CD8-positive, alpha-beta memory T cell (primary cell): ENCODE measurements at places on chromosomes 4 and X. TPM values are rescaled to one million over a fixed set of nuclear protein-coding genes. Genes with fewer than 3 reads are reported as not detected.

DNA sequence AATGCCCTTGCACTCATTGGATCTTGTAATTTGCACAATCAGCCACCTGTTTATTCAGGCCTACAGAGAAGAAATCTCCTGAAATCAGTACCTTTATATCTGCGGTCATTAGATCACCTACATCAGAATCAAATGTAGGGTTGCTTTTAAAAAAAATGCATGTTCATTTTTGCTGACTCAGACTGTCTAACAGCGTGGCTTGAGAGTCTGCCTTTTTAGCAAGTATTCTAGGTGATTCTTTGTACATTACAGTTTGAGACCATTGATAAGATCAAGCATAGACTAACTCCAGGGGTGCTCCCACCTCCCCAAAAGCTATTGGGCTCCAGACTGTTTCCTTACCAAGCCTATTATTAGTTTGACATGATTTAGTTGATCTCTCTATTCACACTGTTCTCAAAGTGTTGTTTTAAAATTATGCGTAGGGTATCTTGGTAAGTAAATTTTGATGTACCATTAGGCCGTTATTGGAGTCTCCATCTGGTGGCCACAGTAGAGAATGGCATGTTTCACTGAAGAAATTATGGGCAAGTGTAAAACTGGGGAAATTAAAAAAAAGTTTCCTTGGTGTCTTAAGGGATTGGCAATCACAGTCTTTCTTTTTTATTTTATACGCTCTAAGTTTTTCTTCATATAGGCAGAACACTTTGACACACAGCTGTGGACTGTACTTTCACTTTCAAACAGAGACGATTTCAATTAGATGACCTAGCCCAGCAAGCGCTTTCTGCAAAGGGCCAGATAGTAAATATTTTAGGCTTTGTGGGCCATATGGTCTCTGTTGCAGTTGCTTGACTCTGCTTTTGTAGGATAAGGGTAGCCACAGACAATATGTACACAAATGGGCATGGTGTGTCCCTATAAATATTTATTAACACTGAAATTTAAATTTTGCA is 33.7 kb upstream of the MSL3 start:
- no peak for DNase-seq

DNA sequence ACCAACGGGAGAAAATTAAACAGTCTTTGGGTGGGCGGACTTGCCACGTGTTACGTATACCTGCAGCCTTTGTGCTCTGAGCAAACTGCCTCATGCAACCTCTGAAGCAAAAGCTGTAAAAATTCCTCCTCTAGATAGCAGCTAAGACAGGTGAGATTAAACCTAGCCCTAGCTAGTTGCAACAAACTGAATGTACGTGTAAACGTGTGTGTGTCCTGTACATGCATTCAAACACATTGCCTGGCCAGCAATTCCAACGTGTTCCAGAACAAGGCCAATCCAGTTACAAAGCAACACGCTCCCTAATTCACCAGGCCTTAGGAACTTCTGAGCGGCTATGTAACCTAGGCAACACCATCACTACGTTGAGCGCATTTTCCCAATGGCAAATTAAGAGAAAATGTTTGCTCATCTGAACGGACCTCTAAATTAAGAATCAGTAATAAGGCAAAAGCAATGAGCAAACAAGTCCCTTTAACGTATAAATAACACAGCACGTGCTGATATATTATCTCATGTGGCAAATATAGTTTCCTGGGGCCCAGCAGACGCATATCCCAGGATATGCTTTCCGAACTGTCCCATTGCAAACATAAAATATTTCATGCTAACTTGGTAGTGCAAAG is 792 bp downstream of the PPID start:
- DNase-seq, result no peak

- no peak for DNase-seq
Observed at GRCh38 chr4:15498356-15498755, 28.7 kb downstream of the CC2D2A start.

DNA sequence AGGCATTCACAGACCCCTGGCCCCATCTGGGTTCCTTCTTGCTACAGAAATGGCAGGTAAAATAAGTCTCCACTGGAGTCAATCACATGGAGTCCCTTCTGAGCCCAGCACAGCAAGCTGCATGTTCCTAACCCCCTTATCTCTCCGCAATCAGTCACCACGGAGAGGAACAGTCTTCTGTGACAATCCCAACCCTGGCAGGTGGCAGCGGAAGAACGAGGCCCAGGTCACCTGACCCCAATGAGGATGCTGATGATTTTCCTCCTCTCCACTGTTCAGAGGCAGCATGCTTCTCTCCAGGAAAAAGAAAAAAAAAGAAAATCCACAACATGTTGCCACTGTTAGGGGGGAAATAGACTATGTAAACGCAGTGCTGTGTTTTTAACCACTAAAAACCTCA is 50.1 kb downstream of the TSPAN5 start:
- DNase-seq, result no peak

The PNMA6F gene
- not detected for total RNA-seq

The PDLIM3 gene
- total RNA-seq, result not detected

The KIAA1210 gene
- total RNA-seq, result not detected

The MND1 gene
- total RNA-seq, result 20.2 TPM

The TMEM154 gene
- total RNA-seq, result 11.5 TPM

The GUCY1A1 gene
- not detected for total RNA-seq

The PABPC5 gene
- not detected for total RNA-seq

The PLP2 gene
- 98.1 TPM for total RNA-seq

The ZNF711 gene
- total RNA-seq, result 0.11 TPM

The RIPPLY1 gene
- not detected for total RNA-seq
